ENCODE measurements at places on chromosomes 5 and 9.

- DNase-seq, result no peak
- peaks cover 48% of the 10 kb centered on the region for H3K27me3 ChIP-seq
- no peaks in the 10 kb centered on the region for H3K36me3 ChIP-seq
- H3K27ac ChIP-seq, result no peak overlapping the region
- no peaks in the 10 kb centered on the region for H3K4me1 ChIP-seq
- H3K4me3 ChIP-seq, result no peak overlapping the region
Measured at GRCh38 chr5:159990506-159990905, 18.4 kb upstream of the TTC1 start.

DNA sequence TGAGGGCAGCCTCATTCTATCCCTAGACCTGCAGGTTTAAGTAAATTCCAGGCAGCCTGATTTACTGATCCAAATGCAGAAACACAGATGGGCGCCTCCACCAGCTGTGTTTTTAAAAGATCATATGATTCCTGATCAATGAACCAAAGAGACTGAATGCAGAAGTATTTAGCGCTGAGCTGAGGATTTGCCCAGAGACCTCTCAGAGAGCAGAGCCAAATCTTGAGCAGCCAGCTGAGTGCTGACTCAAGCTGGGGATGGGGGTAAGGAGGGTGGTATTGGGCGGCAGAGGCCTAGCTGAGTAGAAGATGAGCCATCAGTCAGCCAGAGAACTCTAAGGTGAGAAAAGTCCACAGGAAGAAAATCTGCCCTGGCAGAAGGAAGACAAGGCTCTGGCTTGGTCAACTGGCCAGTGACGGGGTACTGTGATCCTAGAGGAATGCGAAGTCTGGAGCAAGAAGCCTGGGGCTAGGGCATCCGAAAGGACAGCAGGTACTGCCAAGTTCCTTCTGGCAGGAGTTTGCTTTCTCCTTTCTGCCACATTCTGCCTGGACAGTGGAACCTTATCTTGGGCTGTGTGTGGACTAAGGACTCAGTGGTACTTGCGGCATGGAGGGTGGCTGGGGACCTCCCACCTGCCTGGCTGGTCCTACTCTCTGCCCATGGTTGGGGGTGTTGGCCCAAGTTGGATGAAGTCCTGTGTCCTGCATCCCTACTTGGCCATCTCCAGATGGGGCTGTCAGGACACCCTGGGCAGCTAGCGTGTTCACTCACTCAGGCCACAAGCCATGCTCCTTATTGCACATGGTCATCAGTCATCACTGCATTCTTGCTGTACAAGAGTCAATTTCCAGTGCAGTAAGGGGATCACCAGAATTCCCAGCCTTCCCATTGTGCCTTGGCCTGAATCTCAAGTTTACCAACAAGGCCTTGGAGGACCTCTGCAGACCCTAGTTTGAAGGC lies 34.5 kb upstream of the CDKN2AIPNL start:
- no peak overlapping the region for H3K4me3 ChIP-seq
- H3K27ac ChIP-seq, result no peak overlapping the region
- H3K36me3 ChIP-seq, result no peaks in the 10 kb centered on the region
- no peaks in the 10 kb centered on the region for H3K27me3 ChIP-seq
- no peaks in the 10 kb centered on the region for H3K4me1 ChIP-seq
- DNase-seq, result no peak

- H3K36me3 ChIP-seq, result peaks cover 5% of the 10 kb centered on the region
- no peak for DNase-seq
- H3K4me1 ChIP-seq, result peaks cover 11% of the 10 kb centered on the region
- no peak overlapping the region for H3K27ac ChIP-seq
- H3K4me3 ChIP-seq, result no peak overlapping the region
Measured at GRCh38 chr5:146179696-146180095, 2.8 kb downstream of the LARS1 start.

DNA sequence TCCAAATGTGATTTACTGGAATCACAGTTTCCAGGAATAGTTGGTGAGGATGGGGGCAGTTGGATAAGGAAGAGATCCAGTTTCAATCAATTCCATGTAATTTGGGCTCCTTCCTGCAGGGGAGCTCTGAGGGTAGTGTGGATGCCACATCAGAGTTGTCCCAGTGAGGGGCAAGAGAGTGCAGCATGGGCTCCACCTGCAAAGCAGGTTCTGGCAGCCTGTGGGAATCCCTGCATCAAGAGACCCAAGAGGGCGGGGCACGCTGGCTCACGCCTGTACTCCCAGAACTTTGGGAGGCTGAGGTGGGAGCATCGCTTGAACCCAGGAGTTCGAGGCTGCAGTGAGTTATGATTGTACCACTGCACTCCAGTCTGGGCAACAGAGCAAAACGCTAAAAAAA lies 188.5 kb downstream of the CACNA1B start:
- H3K4me3 ChIP-seq, result no peak overlapping the region
- no peaks in the 10 kb centered on the region for H3K4me1 ChIP-seq
- no peak overlapping the region for H3K27ac ChIP-seq
- H3K36me3 ChIP-seq, result no peaks in the 10 kb centered on the region
